ENCODE measurements at places on chromosomes 12 and 14. TPM values are rescaled to one million over a fixed set of nuclear protein-coding genes. Genes with fewer than 3 reads are reported as not detected.

The C2CD5 gene
- 14.4 TPM for total RNA-seq

The AQP6 gene
- under 0.01 TPM for total RNA-seq

The KLRD1 gene
- under 0.01 TPM for total RNA-seq

The FOXN4 gene
- not detected for total RNA-seq

The CCDC177 gene
- total RNA-seq: under 0.01 TPM

The HIGD1C gene
- not detected for total RNA-seq

The FLVCR2 gene
- total RNA-seq: 0.92 TPM

The DPPA3 gene
- total RNA-seq: not detected

The NUMB gene
- 19.2 TPM for total RNA-seq

Data from smooth muscle cell of bladder (primary cell).